ENCODE measurements at places on chromosomes 5 and 9.

GRCh38 chr9:105154723-105155191 is 89.7 kb upstream of the SLC44A1 start:
- no peak for DNase-seq

- no peak for DNase-seq
These were observed 94.6 kb upstream of the IGFBPL1 start for GRCh38 chr9:38518826-38519225.

GRCh38 chr5:87526131-87526530 is 113.4 kb upstream of the CCNH start:
- peak; percentile 16 for DNase-seq

- DNase-seq, result no peak
These were observed 89.7 kb downstream of the DAP start for GRCh38 chr5:10671041-10672008.

DNA sequence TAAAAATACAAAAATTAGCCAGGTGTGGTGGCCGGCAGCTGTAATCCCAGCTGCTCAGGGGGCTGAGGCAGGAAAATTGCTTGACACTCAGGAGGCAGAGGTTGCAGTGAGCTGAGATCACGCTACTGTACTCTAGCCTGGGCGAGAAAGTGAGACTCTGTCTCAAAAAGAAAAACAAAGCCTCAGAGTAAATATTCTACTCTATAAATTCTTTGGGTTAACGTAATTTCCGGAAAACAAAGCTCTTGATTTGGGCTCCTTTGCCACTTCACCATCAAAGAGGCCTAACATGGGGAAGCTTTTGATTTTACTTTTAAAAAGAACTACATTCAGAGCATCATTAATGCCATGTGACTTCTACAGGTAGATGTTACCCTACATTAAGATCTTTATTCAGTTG is 103.1 kb downstream of the SERINC5 start:
- DNase-seq, result no peak

Data from tongue (tissue), 3 donors.